ENCODE measurements at places on chromosomes 1 and 21.
A peak's percentile ranks its signal among the peaks of the same experiment; 100 is the strongest.

- no peak for DNase-seq
Measured at GRCh38 chr21:31592963-31593560, 66.4 kb upstream of the SOD1 start.

DNA sequence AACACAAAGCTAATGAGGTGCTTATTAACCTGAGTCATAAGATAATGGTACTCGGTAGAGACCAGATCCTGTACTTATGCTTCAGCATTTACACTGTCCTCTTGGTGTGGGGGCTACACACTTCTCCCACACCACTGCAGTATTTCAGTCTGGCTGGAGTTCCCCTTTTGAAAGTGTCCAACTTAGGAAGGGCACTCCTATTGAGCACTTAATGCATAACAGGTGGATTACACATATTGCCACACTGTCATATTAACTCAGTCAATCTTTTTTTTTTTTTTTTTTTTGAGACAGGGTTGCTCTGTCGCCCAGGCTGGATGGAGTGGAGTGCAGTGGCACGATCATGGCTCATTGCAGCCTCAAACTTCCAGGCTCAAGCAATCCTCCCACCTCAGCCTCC is 1.5 kb downstream of the GPATCH4 start:
- no peak for DNase-seq

DNA sequence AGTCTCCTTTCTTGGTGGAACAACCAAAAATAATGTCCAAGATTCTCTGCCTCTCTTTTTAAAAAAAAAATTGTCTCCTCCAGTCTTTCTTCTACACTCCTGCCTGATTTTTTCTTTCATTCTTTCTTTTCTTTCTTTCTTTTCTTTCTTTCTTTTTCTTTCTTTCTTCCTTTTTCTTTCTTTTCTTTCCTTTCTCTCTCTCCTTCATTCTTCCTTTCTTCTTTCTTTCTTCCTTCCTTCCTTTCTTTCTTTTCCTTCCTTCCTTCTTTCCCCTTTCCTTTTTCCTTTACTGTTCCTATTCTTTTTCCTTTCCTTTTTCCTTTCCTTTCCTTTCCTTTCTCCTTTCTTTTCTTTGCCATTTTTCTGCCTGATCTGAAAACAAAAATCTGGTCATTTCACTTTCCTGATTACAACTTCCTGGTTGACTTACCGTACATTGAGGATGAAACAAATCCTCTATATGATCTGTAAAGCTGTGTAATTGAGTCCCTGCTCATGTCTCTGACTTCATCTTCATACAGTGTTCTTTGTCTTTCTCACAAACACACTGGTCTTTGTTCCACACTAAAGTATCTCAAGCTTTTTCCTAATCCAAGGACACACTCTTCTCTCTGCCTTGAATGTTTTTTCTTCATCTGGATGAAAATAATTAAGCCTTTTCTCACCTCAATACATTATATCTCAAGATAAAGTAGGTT is 6.1 kb upstream of the KRTAP23-1 start:
- DNase-seq = no peak

- no peak for DNase-seq
Measured at GRCh38 chr1:17553975-17554700, 14.6 kb downstream of the ARHGEF10L start.

DNA sequence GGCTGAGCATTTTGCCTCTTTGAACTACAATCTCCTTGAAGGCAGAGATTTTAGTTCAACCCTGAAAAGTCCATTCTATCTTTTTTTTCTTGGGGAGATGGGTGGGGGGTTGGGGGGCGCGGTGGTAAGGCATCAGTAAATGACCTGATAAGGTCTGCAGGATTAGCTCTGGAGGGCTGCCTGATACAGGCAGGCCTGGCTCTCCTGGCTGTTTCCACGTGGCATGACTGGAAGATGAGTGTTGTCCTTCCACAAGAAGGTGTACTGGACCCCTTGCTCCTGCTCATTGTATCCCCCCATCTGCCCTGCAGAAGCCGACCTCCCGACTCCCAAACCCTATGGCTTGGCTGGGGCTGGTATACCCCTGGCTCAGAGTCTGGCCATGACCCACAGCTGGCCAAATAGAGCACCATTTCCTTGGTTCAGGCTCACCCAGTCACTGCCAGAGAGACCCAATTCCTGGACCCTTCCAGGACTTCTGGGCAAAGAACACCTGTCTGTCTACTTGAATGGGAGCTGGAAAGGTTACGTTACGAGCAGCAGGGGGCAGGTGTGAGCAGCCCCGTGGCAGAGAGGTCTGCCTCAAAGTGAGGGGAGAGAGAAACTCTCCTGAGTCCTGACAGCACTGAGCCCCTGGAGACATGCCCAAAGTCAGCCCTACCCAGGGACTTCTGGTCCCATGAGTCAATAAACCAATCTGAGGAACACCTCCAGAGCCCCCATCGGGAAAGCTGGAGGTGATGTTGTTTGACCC is 17.0 kb downstream of the DHRS3 start:
- peak; percentile 43 for DNase-seq

DNA sequence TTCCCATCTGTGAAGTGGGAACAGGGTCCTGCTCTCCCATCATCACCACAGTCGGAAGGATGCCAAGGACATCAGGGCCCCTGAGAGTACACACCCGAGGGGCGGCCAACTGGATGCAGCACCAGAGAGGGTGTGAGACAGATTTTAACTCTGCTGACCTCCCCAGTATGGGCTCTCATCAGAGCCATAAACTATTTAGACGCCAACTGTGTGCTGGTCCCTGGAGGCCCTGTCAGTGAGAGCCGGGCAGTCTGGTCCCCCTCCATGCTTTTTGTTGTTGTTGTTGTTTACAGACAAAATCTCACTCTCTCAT is 1.7 kb downstream of the FGR start:
- DNase-seq = no peak

GRCh38 chr1:185869590-185869989 is 135.4 kb downstream of the HMCN1 start:
- DNase-seq = no peak

- no peak for DNase-seq
Measured at GRCh38 chr1:15736892-15737261, 819 bp downstream of the SLC25A34 start.

DNA sequence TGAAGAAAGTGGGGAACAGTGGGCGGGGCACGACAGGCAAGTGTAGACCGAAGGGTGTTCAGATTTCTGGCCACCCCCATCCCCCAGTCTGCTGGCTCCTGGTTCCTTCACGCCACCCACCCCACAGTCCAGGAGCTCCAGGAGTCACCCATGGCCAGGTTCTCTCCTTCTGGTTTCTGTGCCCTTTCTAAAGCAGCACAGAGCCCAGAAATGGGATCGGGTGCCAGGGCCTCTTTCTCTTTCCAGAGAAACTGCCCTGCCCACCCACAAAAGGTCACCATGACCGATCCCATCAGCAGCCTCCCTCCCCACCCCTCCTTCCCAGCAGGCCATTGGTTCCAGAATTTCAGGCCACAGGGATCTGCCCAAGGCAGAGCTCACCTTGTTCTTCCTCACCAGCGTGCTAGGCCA is 3.2 kb upstream of the CELSR2 start:
- DNase-seq = no peak

GRCh38 chr1:203342192-203342940 is 8.6 kb downstream of the FMOD start:
- no peak for DNase-seq
